DMS53 (cell line): ENCODE measurements at places on chromosomes 4 and X.

GRCh38 chr4:108846568-108846967 is 83.7 kb upstream of the ETNPPL start:
- no peak for DNase-seq

DNA sequence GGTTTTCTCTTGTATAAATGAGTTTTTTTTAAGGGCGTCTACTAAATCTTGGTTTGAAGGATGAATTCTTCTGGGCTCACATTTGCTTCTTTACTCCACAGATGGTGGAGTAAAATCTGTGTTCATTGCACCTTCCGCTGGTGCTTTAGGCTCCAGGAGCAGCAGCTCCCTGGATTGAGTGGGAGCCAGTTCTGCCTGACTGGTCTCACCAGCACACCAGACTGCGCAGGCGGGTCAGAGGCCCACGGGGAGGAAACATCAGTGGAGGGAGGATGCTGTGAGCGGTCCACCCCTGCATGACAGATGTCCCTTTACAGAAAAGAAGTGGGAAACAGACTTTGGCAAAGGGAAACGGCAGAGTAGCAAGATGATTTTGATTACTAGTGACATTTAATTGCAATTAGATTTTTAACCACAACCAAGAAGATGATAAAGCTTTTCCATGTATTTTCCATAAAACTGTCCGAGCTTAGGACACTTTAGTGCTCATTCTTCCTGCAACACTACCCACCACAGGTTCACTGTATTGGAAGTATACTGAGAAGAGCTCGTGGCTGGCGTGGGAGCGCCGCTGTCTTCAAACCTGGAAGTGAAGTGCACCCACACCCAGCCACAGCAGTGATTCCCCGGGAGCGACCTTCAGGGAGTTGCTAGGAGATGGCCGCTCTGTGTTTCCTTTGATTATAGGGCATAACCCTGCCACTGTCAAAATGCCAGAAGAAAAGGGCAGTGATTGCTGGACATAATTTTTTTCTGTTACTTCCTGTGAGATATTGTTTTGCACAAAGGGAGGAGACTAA is 95.2 kb downstream of the SORBS2 start:
- peak; percentile 83 for DNase-seq

DNA sequence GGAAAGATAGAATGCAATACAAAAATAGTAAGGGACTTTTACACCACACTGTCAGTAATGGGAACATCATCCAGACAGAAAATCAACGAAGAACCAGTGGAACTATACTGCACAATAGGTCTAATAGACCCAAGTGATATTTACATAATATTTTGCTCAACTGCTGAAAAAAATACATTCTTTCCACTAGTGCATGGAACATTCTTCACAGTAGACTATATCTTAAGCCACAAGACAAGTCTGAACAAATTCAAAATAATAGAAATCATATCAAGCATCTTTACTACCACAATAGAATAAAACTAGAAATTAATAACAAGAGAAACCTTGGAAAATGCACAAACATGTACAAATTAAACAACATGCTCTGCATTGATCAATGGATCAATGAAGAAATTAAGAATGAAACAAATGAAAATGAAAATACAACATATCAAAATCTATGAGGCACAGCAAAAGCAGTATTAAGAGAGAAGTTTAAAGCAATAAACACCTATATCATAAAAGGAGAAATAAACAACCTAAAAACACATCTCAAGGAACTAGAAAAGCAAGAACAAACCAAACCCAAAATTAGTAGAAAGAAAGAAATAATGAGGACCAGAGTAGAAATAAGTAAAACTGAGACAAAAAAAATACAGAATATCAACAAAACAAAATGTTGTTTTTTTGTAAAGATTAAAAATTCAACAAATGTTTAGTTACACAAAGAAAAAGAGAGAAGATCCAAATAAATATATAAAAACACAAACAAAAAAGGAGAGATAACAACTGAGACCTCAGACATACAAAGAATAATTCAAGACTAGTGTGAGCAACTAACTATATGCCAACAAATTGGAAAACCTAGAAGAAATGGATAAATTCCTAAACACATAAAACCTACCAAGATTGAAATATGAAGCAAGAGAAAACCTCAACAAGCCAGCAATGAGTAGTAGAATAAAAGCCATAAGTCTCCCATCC is 51.5 kb upstream of the ANTXR2 start:
- no peak for DNase-seq

GRCh38 chr4:26452565-26453531 is 37.4 kb downstream of the CCKAR start:
- DNase-seq, result peak; percentile 99

DNA sequence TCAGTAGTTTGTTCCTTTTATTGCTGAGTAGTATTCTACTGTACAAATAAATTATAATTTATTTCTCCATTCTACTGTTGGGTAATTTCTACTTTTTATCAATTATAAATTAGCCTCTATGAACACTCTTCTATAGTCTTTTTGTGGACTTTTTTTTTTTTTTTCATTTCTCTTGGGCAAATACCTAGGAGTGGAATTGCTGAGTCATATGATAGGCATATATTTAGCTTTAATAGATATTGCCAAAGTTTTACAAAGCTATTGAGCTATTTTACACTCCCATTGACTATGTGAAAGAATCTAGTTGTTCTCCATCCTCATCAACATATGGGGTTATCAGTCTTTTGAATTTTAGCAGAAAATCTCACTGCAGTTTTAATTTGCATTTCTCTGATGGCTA is 12.6 kb downstream of the NYX start:
- peak; percentile 19 for DNase-seq

DNA sequence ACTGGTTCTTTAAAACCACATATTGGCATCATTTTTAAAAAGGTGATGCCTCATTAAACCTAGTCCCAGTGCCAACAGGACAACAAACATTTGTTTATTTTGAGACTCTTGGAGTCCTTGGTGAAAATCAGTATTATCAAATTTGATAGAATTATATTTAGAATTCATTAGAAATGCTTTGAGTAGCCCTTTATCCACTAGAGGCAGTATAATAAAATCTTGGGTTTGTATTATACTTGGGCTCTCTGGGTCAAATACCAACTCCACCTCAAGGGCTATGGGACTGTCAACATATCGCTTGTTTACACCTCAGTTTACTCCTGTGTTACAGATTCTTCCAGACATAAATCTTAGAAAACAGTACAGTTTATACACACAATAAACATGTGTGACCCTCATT is 335.7 kb upstream of the FSTL5 start:
- DNase-seq, result peak; percentile 35

- DNase-seq, result no peak
These were observed 275.3 kb downstream of the RAPGEF2 start for GRCh38 chr4:159378056-159378616.

DNA sequence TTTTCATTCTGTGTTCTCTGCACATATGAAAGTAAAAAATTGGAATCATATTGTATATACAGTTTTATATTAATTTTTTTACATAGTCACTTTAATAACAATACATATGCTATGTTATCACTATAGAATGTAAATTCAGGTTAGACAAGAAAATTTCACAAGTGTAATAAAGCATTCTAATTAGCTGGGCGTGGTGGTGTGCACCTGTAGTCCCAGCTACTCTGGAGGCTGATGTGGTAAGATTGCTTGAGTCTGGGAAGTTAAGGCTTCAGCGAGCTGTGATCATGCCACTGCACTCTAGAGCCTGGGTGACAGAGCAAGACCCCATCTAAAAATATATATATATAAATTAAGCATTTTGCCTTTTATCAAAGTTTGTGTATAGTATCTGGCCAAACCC is 95.7 kb downstream of the ANXA3 start:
- DNase-seq, result no peak

- DNase-seq, result no peak
These were observed 28.2 kb downstream of the JADE1 start for GRCh38 chr4:128837679-128838078.

DNA sequence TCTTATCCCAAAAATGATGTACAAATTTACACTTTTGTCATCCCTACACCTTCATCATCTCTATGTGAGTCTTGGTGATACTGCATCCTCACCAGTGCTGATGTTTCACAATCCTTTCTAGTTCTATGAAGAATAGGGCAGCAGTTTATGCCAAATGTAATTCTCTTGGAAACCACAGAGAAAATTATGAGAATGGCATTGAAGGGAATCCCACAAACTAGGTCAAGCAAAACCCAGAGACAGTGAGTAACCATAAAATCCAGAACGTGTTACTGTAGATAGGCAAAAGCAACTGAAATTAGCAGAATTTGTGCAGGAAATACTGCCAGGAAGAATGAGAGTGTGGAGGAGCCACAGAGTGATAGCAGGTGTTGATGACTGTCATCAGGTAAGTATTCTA is 24.5 kb downstream of the IL15 start:
- DNase-seq, result no peak

GRCh38 chrX:18890049-18890381 is 93.9 kb downstream of the PHKA2 start:
- no peak for DNase-seq

- DNase-seq, result no peak
These were observed 102.2 kb downstream of the SPCS3 start for GRCh38 chr4:176422001-176422400.

- no peak for DNase-seq
These were observed 93.0 kb upstream of the NPFFR2 start for GRCh38 chr4:71938776-71939175.

DNA sequence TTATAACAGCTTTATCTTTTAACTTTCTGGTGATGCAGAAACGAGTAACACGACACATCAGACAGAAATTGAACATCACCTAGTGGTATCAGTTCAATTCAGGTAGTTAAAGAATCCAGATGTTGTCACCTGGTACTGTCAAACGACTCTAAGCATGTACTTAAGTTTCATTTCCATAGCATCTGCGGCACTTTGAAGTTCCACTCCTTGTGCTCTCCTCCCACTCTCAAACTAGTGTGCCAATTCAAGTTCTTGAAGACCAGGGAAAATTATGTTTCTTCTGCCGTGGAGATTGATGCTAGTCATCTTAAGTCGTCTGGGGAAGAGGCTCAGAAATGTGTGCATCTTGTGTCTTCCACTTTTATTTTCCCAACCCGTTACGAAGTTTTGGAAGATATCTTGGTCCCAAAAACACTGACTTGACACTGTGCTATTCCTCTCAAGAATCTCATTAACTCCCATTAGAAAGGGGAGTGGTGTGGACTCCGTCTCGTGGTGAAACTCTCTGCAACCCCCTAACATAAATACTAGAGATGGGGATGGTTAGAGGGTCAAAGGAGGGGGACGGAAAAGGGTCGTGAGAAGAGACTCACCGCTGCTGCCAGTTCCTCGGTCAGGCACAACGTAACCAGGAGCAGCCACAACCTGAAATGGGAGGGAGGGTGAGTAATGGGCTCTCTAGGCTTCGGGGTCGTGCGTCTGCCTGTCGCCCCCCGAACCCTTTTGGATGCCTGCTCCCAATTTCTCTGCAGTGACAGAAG is 693 bp downstream of the COL4A6 start:
- no peak for DNase-seq

DNA sequence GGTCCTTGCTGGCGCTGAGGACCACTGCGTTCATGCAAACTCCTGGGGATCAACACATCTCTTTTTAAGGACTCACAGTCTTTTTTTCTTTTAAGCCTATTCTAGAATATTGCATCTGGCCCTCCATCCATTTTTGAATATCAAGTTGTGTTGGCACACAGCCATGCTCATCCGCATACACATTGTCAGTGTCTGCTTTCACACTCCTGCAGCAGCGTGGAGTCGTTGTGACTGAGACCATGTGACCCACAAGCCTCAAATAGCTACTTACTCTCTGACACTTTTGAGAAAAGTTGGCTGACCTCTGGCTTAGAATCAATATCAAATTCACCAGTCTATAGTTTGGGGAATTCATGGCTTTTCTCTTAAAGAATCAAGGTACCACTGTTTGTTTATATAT is 191.8 kb upstream of the S100G start:
- no peak for DNase-seq

DNA sequence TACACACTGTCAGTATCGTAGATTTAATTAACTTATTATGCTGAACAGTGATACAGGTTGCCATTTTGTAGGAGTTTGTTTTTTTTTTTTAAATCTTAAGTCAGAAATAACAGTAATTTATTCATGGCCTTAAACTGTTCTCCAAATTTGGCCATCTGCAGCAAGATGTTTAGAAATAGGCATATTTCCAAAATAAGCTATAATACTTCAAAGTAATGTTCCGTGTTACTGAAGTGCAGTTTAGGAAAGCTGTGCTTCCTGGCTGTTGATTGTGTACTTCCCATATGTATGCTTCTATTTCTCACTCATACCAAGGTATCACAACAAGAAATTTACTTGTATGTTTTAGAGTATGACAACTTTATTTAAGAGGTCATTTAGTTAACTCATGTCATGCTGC is 28.9 kb downstream of the CPEB2 start:
- DNase-seq, result no peak

DNA sequence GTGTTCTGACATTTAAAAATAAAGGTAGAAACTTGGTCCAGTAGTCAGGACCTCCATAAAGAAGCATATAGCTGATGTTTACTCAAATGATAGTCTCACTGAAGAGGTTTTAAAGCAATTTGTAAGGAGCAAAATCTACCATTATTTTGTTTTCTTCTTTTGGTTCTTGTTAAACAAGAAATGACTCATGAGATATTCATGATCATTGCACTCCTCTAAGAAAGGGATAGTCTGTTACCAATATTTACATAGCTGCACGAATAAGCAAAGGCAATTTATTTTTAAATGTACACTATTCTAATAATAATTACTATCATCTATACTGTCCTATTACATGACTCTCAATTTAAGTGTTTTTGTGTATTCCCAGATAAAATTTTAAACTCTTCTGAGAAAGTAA is 397.9 kb downstream of the FAM47B start:
- no peak for DNase-seq

GRCh38 chrX:125131164-125131563 is 188.5 kb upstream of the TEX13C start:
- DNase-seq, result peak; percentile 77

- no peak for DNase-seq
These were observed 272.8 kb upstream of the GATB start for GRCh38 chr4:152033621-152034020.

DNA sequence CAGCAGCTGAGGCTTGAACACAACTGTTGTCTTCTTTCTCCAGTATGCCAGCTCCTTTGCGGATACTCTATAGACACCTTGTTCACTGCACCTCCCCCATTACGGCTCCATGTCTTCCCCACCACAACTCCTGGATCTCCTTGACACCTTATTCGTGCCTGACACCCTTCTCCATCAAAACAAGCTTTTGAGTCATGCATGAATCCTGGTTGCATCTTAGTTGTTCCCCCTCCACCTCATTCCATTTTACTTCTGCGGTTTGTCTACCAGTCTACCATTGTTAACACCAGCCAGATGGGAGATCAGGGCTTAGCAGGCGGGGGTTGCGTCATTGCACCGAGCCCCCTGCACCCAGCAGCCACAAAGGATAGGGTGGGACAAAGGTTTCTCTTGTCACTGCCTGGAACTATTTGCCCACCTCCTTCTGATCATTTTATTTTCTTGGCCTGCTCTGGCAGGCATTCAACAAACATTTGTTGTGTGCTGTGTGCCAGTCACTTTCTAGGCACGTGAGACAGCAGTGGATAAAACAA is 2.0 kb upstream of the CDK16 start:
- no peak for DNase-seq
